Stimulated activated CD4-positive, alpha-beta T cell treated with anti-CD3 and anti-CD28 coated beads, Interleukin-4, amount 100 ng/mL, for 1 hour (primary cell): ENCODE measurements at places on chromosomes 5 and 9.

- no peak for DNase-seq
Measured at GRCh38 chr5:149175346-149176105, 34.2 kb downstream of the ABLIM3 start.

- DNase-seq: no peak
Measured at GRCh38 chr9:110997847-110998246, 40.4 kb downstream of the LPAR1 start.

- DNase-seq: no peak
Measured at GRCh38 chr5:113344973-113345940, 89.5 kb downstream of the TSSK1B start.

GRCh38 chr5:119418606-119419100 is 33.6 kb upstream of the HSD17B4 start:
- no peak for DNase-seq

DNA sequence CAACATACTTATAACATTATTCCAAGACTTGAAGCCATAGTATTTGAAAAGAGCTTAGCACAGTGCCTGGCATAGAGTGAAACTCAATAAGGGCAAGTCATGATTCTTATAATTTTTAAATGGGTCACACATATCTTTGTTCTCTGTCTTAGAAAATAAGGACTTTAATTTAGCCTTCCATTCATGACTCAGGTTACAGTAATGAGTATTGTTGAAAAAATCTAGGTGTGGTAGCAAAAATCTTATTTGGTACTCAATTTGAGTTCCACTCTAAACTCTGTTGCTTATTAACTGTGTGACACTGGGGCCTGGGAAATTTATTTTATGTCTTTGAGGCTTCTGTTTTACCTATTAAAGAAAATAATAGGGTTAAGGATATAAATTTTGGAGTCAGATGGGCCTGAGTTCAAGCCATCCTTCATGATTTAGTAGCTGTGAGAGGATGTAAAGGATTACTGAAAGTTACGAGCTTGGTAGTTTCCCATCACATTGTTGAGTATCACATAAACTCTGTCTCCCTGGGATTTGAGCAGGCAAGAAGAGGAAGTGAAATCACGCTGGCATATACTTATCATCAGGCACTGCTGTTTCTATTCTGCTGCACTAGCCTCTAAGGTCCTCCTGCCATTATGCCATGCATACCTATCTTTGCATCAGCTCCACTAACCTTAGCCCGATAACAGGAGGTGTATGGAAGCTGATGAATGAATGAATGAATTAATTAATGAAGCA is 1.5 kb downstream of the SPINK9 start:
- no peak for DNase-seq

DNA sequence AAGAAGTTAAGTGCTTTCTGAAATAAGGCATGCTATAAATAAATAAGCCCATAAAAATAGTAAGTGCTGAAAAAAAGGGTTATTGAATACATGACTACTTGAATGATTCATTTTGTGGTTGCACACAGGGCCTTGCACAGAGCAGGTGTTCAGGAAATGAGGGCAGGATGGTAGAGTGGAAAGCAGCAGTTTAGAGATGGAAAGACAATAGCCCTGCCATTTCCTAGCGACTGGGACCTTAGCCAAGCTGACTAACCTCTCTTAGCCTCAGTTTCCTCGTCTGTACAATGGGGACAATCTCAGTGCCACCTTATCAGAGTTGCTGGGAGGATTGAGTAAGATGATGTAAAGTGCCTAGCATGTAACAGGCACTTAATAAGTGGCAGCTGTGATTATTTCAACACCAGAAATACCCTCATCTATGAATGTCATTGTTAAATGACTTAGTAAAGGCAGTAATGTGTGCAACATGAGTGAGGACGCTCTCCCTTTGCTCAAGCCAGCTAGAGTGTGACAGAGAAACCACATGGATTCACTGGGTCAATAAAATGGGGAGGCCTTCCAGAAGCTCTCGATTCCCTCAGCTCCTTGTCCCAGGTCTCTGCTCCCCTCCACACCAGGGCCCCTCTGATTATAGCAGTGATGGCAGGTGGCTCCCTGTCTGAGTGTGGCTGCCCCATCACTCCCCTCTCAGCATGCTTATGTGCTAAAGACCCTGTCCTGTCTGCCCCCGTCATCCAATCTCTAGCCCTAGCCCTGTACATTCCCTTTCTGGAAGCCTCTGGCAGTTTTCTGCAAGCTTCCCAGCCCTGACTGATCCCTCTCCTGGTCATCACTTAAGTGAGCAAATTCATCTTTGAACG is 16.0 kb upstream of the PHF19 start:
- no peak for DNase-seq

GRCh38 chr5:154221371-154221896 is 30.9 kb downstream of the GALNT10 start:
- DNase-seq: peak; percentile 29

DNA sequence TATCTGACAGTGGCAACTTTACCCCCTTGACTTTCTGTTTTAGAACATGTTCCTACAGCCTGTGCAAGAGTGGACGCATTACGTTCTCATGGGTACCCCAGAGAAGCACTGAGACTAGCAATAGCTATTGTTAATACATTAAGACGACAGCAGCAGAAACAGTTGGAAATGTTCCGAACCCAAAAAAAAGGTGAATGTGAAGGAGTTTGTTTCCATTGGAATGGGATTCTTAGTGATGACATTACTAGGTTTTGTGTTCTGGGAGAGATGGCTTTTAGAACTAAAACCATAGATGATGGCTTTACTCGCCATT is 194.1 kb downstream of the ZSWIM6 start:
- DNase-seq: no peak

DNA sequence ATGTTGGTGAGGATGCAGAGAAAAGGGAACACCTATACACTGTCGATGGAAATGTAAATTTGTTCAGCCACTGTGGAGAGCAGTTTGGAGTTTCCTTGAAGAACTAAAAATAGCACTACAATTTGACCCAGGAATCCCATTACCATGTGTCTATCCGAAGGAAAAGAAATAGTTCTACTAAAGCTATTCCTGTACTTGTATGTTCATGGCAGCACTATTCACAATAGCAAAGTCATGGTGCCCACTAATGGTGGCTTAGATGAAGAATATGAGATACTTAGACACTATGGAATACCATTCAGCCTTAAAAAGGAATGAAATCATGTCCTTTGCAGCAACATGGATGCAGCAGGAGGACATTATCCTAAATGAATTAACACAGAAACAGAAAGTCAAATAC is 50.2 kb upstream of the CAST start:
- no peak for DNase-seq

- DNase-seq: no peak
Measured at GRCh38 chr5:138111937-138112336, 27.3 kb downstream of the NME5 start.
